ENCODE measurements at places on chromosomes 6 and 20.

GRCh38 chr6:43115365-43115764, 39.3 kb downstream of the PTK7 start:
- DNase-seq = no peak

- DNase-seq = no peak
Measured at GRCh38 chr6:71446057-71446456, 157.4 kb downstream of the OGFRL1 start.

GRCh38 chr20:1883986-1884385, 11.2 kb upstream of the SIRPA start:
- DNase-seq = no peak

GRCh38 chr6:147941143-147941542, 401.5 kb upstream of the SASH1 start:
- no peak for DNase-seq

DNA sequence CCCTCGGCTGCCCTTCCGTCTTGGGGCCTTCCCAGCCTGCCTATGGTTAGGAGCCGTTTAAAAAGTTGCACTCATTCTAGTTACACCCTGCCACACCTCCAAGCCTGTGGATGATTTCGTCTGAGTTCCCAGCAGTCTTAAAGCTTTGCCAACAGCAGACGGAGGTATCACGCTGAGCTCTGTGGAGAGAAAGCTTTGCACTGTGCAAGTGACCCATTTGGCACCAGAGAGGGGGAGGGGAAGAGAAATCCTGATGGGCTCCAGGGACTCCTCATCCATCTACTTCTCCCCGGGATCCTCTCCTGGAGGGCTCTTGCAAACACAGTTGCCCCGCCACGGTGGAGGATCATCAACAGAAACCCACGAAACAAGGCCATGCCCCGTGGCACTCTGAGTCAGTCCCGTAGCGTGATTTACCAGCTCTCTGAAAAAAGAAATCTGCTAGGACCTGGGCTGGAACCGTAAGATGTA, 98.8 kb upstream of the CITED2 start:
- DNase-seq = no peak

GRCh38 chr6:40586369-40587201, 579 bp downstream of the LRFN2 start:
- no peak for DNase-seq

DNA sequence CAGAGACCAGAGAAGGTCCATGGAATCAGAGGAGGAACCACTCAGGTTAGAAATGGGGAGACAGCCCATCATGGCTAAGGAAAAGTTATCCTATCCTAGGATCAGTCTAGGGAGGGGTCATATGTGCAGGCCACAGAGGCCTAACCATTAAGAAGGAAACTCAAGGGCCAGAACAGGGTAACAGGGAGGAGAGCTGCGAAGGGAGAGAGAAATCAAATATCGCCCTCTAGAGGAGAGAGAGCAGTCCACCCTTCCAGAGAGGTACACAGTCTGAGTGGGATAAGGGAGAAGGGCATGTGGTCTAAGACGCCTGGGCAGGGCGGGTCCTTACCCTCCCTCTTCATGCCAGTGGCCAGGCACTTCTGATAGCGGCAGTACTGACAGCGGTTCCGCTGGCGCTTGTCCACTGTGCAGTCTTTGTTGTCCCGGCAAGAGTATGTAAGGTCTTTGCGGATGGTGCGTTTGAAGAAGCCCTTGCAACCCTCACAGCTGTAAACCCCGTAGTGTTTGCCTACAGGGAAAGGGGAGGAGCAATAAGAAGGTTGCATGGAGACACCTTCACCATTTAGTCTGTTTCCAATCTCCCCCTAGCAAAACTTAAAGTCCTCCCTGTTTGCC, 2.9 kb downstream of the RXRB start:
- no peak for DNase-seq
